ENCODE measurements at places on chromosomes 7 and 10. TPM values are rescaled to one million over a fixed set of nuclear protein-coding genes. Genes with fewer than 3 reads are reported as not detected.

PON1 gene
- polyA plus RNA-seq = 0.55 TPM

C10orf67 gene
- polyA plus RNA-seq = 1.9 TPM

DNA sequence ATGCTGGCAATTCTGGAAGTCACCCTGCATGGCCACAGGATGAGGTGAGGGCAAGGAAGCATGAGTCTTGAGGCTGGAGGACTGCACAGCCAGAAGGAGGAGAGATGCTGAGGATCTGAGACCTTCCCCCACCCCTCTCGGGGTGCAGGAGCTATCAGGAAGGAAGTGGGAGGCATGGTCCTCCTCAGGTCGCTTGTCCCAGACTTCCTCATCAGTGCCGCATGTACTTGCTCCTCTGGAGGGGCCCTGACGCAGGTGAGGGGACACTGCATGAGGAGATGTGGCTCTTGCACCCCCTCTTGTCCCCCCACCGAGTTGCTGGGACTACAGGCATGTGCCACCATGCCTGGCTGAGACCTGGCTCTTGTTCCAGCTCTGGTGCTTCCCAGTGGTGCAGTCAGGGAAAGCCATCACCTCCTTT lies 5.7 kb upstream of the ZMIZ1 start:
- DNase-seq = no peak

GRCh38 chr10:53256623-53257022 lies 484.0 kb upstream of the MBL2 start:
- DNase-seq = no peak

DNA sequence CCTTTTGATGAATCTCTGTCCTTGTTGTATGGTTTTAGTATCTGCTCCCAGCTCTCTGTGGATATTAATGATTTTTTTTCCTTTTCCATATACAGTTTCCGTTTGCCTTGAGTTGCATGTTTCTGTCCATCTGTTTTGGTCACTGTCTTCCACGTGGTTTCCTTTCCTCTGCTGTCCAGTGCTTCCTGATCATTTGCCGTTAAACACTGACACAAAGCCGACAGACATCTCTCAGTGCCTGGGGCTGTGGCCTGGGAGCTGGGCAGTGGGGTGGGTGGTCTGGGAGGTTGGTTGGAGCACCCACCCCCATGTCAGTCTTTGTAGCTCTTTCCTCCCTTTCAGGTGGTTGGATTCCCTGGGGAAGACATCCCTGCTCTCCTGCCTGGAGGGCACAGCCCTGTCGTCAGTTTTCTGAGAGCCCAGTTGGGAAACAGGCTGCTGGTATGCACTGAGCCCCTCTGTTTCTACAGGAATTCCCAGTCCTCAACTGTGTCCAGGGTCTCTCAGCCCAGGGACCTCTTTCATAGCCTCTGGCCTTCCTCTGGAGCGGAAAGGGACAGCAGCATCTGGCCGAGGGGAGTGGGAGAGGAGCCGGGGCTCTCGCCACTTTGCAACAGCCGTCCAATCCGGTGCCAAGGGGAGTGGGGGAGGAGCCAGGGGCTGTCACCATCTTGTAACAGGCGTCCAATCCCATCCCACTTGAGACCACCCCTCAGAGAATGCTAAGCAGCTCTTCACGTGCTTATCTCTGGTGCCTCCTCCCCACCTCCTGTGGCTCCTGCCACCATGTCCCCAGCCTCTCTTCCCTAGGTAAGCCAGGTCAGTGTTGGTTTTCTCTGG lies 26.7 kb upstream of the MKI67 start:
- no peak for DNase-seq

Data from right renal cortex interstitium (tissue), 3 donors.